ENCODE measurements at places on chromosomes 12 and 14.
A peak's percentile ranks its signal among the peaks of the same experiment; 100 is the strongest.

- no peak for DNase-seq
Measured at GRCh38 chr14:84144166-84144565, 1385.8 kb upstream of the FLRT2 start.

DNA sequence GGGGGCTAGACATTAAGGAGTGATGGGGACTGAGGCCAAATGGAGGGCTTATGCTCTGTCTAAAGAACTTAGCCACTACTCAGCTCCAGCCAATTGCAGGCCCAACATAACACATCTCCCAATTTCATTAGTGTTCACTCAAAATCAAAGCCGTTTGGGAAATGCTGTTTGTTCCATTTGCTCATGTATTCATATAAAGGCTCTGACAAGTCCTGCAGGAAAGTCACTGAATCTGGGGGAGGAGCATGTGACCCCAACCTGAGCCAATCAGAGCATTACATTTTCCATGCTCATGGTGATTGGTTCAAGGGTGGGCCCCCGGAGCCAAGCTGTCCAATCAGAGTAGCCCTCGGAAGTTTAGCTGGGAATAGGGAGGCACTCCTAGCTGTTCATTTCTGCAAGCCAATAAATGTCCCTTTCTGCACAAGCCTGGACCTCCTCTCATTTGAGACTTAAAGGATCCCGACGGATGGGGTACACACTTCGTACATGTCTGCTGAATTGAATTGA lies 20.9 kb downstream of the SDSL start:
- no peak for DNase-seq

GRCh38 chr12:23827353-23827752 lies 122.1 kb downstream of the SOX5 start:
- no peak for DNase-seq

DNA sequence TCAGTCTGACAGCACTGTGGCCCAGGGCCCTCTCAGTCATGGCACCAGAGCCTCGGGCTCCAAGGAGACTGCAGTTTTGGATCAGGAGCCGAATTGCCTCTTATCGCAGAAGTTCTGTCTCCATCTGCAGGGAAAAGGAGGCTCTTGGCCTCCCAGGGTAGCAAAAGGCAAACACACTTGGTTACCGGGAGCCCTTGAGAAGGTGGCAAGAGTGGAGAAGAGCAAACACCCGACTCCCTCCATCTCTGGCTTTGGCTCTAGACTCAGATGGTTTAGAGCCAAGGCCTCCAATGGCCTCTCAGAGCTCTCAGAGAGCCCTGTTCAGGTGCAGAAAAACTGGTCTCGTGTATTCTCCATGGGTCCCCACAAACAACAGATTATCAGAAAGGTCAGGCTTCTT lies 44.6 kb downstream of the NINJ2 start:
- DNase-seq: no peak

- DNase-seq: peak; percentile 28
Measured at GRCh38 chr14:20934148-20934762, 21.0 kb upstream of the RNASE2 start.

DNA sequence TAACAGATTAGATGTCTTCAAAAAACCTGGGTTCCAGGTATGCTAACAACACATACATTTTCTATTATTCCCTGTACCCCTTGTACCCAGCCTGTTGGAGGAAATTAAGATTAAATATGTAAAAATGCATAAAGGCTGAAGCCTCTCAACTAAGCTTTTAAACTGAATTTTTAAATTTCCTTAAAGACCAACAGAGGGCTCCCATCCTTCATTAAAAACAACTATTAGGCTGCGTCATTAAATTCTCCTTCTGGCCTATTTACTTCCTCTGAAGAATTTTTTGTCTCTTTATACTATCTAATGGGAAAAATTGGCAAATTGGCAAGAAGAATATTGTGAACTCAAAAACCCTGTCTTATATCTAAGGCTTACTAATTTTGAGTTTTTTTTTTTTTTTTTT lies 21.8 kb downstream of the SENP1 start:
- no peak for DNase-seq

- no peak for DNase-seq
Measured at GRCh38 chr12:51897181-51897580, 9.3 kb downstream of the ANKRD33 start.

All from AG08396 (cell line).